ENCODE measurements at places on chromosomes 13 and 19. TPM values are rescaled to one million over a fixed set of nuclear protein-coding genes. Genes with fewer than 3 reads are reported as not detected.

GRCh38 chr19:15452111-15453047, 2.6 kb upstream of the WIZ start:
- no peak overlapping the region for H3K27ac ChIP-seq
- H3K4me3 ChIP-seq: no peak overlapping the region
- no peaks in the 10 kb centered on the region for H3K36me3 ChIP-seq
- H3K4me1 ChIP-seq: no peaks in the 10 kb centered on the region

DNA sequence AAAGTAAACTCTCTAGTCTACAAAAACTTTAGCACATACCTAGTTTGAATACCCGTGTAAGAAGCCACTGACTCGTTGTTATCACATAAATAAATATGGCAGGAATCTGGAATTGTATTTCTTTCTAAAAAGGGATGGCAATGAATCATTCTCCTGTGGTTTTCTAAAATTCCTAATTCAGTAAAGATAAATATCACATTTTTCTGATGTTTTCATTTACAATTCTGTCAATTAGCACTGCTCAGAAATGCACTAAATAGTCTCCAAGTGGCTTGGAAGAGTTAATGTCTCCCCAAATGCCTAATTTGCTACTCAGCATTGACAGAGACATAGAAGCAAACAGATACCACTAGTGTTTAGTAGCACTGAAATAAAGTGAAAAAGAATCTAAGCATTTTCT, 547.7 kb upstream of the SLITRK1 start:
- no peak overlapping the region for H3K4me3 ChIP-seq
- H3K36me3 ChIP-seq: no peaks in the 10 kb centered on the region
- no peaks in the 10 kb centered on the region for H3K4me1 ChIP-seq
- no peak overlapping the region for H3K27ac ChIP-seq
- no peak for DNase-seq

GRCh38 chr13:27953676-27954405, 15.3 kb downstream of the CDX2 start:
- H3K27me3 ChIP-seq: no peaks in the 10 kb centered on the region
- H3K4me3 ChIP-seq: peak overlapping the region; percentile 52
- peaks cover 9% of the 10 kb centered on the region for H3K4me1 ChIP-seq
- no peaks in the 10 kb centered on the region for H3K36me3 ChIP-seq
- H3K27ac ChIP-seq: peak overlapping the region; percentile 67

DNA sequence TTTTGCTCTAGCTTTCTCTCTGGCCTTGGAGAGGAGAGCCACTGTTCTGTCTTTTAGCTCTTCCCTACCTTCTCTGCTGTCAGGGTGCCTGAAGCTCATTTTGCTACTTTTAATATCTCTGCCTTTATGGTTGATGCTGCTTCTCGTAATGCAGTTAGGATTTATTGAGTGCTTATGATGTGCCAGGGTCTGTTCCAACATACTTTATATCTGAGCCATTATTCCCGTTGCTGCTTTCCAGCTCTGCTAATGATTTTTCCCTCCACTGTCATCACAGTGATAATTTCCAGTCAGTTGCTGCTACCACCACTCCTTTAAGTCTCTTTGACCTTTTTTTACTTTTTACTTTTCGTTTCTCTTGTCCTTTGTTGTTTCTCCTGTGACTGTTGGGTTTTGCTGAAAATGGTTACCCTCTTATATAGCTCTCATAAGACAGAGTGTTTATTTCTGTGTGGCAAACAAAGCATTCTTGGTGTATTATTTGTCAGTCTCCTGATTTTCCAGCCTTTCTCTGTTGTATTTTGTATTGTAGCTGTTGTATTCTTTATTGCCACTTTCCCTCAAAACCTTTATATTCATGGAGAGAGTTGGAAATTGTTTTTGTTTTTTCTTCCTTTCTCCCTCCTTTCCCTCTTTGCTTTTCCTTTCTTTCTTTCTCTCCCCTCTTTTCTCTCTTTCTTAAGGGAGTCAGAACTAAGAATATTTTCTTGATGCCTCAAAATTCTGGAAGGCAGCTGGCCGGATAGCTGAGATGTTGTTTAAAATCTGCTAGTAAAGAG, 37.4 kb downstream of the COG6 start:
- no peak overlapping the region for H3K4me3 ChIP-seq
- DNase-seq: no peak
- no peaks in the 10 kb centered on the region for H3K27me3 ChIP-seq
- H3K4me1 ChIP-seq: no peaks in the 10 kb centered on the region

CDX2 gene
- 5.1 TPM for total RNA-seq

- no peak for DNase-seq
- H3K36me3 ChIP-seq: no peaks in the 10 kb centered on the region
- H3K27ac ChIP-seq: no peak overlapping the region
- no peaks in the 10 kb centered on the region for H3K4me1 ChIP-seq
- no peak overlapping the region for H3K4me3 ChIP-seq
Observed at GRCh38 chr13:24684600-24684998, 4.4 kb downstream of the ATP12A start.

POGLUT2 gene
- total RNA-seq: 5.8 TPM

DNA sequence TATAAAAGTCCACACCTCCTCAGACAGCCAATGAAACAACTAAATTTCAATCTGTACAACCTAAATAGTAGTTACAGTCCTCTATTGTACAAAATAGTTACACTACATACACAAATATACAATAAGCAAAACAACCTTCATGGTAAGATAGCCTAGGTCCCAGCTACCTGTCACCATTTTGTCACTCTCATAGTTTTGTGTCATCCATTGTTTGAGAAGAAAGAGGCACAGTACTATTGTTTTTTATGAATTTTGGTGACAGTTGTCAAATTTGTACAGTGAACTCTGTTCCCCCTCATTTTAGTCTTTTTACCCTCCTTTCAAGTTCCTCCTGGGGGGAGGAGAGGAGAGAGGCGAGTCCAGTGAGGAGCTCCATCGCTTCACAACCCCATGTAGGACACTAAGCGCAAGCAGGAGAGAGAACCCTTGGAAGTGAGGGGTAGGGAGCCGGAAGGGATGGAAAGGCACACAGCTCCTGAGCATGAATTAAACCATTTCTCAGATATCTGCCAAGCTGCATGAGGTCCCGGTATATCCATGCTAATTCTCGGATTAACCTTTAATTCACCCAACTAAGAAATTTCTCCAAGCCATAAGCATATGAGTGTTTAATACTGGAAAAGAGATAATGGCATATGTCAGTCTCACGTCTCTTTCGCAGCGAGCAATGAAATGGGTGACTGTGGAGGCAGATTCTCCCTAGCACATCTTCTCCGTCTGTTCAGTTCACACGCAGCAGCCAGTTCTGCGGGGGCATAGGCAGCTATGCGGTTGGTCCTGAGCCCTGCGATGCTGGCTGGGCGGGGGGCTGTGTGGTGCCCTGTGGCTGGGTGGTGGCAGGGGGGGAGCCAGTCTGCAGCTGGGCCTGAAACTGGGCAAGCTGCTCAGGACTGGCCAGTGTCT, 60.5 kb downstream of the SERP2 start:
- H3K4me1 ChIP-seq: peaks cover 6% of the 10 kb centered on the region
- H3K36me3 ChIP-seq: peaks cover 12% of the 10 kb centered on the region
- H3K27ac ChIP-seq: no peak overlapping the region
- no peaks in the 10 kb centered on the region for H3K27me3 ChIP-seq

GRCh38 chr19:27774827-27775226, 1438.1 kb downstream of the UQCRFS1 start:
- no peaks in the 10 kb centered on the region for H3K4me1 ChIP-seq
- H3K27ac ChIP-seq: no peak overlapping the region
- H3K36me3 ChIP-seq: no peaks in the 10 kb centered on the region
- H3K27me3 ChIP-seq: no peaks in the 10 kb centered on the region
- no peak overlapping the region for H3K4me3 ChIP-seq

GRCh38 chr13:110390567-110390966, 83.5 kb downstream of the COL4A2 start:
- H3K27me3 ChIP-seq: no peaks in the 10 kb centered on the region
- H3K4me1 ChIP-seq: no peaks in the 10 kb centered on the region
- no peak overlapping the region for H3K4me3 ChIP-seq
- H3K36me3 ChIP-seq: no peaks in the 10 kb centered on the region

Data from Panc1 (cell line).